ENCODE measurements at places on chromosomes 4 and X.

GRCh38 chrX:132716006-132716405, 227.2 kb upstream of the MBNL3 start:
- DNase-seq = no peak

DNA sequence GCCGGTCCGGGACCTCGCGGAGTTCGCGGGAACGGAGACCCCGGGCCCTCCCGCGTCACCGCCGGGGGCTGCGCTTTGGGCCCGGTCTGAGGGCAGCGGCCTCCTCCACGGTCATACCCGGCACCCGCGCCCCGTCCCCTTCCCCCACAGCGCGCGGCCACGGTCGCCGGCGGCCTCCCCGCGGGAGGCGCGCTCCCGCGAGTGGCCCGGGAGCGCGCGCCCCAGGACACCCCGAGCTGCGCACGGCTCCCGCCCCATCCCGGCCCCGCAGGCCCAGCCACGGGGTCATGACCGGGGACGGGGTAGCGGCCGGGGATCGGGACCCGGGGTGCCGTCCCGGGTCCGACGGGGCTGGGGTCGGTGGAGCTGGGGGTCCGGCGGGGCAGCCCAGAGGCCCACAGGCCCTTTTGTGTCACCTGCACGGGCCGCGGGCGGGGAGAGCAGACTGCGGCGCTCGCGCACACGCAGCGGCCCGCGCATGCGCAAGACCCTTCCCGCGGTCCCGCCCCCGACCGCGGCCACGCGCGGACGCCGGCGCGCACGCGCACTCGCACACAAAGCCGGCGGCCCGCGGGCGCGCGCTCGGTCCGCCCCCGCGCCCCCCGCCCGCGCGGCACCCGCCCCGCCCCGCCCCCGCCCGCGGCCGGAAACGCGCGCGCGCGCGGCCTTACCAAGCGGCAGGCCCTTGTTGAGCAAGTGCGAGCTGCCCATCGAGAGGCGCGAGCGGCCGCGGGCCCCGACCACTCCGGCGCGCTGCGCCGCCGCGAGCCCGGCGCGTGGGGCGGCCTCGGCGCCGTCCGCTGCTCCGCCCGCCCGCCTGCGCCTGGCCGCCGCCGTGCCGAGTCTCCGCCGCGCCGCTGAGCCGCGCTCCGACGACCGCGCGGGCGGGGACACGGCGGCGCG, at the start of gene CTBP1:
Gene CTBP1, minus strand, starts transcription at position 886 of the 903 bp plus-strand sequence. CDS start 7,799 bp downstream, outside the sequence.
- DNase-seq = peak; percentile 72

- DNase-seq = no peak
These were observed 10.5 kb downstream of the RBMX start for GRCh38 chrX:136870064-136870463.

DNA sequence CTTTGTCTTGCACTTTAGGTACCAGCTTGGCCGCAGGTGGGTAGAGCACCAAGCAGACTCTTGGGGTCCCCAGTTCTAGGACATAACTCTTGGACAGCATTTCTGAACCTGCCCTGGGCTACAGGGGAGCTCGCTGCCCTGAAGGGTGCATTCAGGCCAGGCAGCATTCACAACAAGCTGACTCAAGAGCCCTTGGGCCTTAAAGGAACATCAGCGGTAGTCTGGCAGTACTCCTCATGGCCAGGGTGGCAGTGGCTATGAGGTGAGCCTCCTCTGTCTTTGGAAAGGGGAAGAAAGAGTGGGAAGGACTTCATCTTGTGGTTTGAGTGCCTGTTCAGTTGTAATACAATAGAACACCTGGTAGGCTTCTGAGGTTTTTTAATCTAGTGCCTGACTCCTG, 24.8 kb upstream of the SMARCA5 start:
- DNase-seq = no peak

- no peak for DNase-seq
These were observed 62.4 kb upstream of the RAI2 start for GRCh38 chrX:17923546-17923945.

DNA sequence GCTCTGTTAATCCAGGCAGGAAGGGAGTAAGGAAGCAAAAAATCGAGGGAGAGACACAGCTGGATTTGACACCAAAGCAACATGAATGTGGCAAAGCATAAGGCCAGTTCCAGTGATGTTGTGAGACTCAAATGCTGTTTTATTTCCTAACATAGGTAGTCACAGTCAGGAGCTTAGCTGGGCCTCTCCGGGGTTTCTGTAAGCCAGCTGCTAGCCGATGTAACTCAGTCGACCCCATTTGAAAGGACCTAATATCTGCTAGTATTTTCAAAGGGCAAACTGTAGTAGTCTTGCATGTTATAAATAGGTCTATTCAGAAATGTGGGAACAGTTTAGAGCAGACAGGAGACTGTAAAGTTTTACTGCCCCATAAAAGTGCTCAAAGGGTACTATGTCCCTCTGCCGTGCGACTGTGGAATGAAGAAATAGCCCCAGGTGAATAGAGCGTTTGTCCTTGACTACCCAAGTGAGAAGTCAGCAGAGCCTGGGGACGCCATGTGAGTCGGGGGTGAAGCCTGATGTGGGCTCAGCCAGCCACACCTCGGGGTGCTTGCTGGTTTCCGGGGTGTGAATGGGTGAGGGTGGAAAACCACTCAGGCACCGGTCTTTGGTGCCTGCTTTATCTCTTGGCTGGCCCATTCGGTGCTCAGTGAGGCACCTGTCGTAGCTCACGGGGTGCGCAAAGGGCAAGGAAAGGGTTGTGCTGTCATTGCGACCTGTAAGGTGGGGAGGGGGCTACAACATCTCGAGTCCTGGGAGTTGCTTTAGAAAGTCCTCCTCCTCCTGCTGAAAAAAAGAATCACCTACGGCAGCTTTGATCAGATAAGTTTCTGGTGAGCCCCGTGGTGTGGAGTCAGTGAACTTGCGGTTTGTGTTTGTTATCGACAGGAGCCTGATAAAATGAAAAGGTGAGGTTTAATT, 745 bp downstream of the TRIM2 start:
- DNase-seq = no peak

GRCh38 chrX:72316408-72317110, 10.8 kb upstream of the CITED1 start:
- no peak for DNase-seq

DNA sequence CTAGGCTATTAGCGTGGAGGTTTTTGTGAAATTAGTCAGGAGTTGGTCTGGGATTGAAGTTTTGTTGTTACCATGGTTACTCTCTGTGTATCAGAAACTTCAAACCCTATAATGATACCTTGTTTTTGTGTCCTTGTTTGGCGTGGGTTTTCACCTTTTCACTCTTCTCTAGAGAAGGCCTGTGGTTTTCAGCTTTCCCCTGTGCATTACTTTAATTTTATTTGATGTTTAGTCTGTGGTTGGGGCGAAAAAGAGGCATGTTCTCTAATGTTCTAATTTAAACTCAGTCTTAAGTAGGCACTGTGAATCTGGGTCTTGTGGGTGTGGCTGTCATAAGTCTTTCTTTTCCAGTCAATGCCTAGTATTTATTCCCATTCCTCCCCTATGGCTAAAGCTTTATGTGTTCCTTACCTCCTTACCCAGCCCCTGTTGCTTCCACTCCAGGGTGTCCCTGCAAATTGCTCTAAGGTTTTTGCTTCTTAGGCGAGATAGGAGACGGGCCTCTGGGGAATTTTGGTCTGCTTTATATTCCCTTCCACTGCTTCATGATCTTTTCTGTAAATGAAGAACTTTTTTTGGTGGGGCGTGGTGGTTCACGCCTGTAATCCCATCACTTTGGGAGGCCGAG, 326.3 kb upstream of the ZCCHC13 start:
- no peak for DNase-seq

DNA sequence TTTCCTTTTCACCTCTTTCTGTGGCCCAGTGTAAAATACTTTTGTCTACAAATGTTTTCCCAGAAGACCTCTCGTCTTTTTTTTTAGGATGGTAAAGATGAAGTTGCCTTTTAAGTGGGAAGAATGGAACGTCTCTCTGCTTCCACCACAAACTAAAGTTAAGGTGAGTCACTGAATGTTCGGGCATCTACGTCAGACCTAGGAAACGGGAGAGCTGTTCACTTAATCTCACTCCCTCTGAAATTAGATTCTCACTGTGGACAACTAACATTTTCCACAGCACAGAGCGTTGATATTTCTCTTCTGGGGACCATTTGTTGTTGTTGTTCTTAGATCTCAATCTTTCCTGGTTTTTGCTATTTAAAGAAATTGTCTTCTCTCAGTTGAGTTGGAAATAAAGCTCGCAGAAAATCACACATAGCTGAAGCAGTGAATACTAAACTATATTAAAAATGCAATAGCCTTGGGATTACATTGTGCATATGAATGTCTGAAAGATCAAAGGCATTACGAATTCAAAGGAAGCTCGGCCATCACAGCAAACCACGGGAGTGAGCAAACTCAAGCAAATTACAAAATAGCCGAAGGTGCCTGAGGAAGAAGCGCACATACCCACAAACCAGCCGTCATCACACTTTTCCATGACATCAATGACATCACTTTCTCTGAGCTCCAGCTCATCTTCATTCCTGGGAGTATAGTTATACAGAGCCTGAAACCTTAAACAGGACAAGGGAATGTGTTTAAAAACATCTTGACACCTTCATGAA, 53.9 kb upstream of the PDLIM3 start:
- no peak for DNase-seq

DNA sequence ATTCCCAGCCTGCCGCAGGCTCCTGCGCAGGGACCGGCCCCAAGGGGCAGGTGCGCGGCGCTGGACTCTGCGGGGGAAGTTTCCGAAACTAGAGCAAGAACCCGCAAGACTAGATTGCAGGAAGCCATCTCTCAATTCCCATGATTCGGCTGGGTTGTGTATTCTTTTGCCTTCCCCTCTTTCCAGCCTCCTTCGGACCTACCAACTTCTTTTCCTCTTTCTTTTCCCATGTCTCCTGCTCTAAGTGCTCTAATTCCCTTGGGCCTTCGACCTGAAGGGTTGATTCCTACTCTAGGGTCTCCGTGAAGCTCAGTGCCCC, 645 bp upstream of the OPHN1 start:
- no peak for DNase-seq

DNA sequence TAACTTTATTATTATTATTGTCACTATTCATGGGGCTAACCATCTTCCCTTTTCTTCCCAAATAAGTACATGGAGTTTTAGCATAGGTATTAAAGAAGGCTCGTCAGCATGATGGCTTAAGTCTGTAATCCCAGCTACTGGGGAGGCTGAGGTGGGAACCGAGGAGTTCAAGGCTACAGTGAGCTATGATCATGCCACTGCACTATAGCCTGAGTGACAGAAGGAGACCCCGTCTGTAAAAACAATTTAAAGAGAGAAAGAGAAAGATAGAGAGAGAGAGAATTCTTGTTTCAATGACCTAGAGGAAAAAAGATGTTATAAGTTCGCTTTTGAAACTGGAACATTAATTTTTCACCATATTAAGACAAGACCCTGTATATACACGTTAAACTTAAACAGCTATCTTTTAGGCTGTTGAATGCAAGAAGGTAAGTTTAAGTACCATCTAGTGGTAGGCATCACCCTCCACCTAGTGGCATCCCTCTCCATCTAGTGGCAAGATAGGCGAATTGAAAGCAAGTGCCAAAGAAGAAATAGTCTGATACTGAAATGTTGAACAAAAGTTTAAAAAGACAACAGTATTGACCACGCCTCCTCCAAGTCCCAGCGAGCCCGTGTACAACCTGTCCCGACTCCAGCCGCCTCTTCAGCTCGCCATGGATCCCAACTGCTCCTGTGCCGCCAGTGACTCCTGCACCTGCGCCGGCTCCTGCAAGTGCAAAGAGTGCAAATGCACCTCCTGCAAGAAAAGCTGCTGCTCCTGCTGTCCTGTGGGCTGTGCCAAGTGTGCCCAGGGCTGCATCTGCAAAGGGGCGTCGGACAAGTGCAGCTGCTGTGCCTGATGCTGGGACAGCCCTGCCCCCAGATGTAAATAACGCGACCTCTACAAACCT, 26.0 kb upstream of the YTHDC1 start:
- no peak for DNase-seq

- DNase-seq = peak; percentile 1
These were observed 65.9 kb downstream of the ANTXR2 start for GRCh38 chr4:80006935-80007744.

DNA sequence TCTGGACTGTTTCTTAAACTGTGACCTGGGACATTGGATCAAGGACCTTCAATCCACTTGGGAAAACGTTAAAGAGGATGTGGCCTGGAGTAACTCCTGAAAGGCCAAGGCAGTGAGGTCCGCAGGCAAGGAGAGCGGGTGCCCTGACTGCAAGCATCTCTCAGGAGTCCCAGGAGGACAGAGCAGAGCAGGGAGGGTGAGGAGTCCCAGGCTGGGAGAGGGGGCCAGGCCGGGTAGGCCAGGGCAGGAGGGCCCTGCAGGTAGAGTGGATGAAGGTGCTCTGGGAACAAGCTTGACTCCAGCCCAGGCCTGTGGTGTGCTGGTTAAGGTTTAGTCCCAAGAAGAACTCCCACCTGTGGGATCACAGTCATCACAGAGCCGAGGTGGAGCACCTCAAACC, 13.8 kb downstream of the PNMA6E start:
- DNase-seq = no peak

- no peak for DNase-seq
These were observed 333.2 kb downstream of the ARHGAP10 start for GRCh38 chr4:148065075-148065474.

DNA sequence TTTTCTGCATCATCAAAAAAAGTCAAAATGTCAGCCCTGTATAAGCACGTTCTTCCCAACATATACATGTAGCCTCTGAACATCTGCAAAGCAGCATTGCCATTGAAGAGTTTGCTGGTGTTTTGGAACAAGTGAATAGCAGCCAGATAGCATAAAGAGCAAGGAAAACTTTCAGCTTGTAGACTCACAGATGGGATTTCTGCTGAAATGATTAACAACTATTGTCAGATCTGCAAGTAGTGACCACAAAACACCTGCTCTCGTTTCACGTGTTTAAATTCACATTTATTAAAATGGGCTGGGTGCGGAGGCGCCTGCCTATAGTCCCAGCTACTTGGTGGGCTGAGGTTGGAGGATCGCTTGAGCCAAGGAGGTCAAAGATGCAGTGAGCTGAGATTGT, 123.7 kb downstream of the SPRY1 start:
- no peak for DNase-seq

DNA sequence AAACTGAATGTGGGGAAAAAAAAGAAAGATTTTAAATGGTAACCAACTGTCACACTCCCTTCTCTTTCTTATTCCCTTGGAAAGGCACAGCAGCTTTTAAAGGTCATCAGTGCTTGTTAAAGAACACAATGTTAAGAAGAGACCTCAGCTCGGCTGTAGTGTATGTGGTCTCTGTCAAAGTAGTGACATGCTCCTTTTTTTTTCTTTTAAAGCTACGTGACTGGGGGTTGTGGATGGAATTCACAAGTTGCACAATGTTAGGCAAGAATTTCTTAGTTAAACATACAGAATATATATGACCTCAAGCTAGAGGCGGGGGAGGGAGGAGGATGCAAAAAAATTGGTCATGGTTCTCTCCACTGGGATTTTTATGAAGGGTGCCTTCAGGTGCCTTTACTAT, 45.6 kb downstream of the OCRL start:
- no peak for DNase-seq

- DNase-seq = no peak
These were observed 68.9 kb upstream of the TRAM1L1 start for GRCh38 chr4:117154251-117154650.

DNA sequence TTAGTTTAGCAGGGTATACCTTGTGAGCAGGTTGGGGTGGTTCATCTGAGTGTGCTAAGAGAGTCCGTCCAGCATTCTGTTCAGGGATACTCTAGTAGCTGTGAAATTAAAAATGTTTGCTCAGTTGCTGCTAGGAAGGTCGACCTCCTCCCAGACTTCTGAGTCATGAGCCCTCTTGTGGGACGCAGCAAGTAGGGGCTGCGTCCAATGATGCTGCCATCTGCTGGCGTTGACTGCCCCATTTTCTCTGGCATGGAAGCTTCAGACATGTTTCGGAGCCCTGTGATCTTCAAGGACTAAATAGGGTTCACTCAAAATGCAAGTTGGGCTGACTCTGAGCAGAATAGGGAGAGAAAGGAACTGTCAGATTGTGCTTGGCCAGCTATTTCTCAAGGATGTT, 201.0 kb upstream of the ARSJ start:
- DNase-seq = no peak

GRCh38 chrX:152915541-152916241, 17.8 kb downstream of the ZNF185 start:
- no peak for DNase-seq
